ENCODE measurements at places on chromosomes 13 and 19.

DNA sequence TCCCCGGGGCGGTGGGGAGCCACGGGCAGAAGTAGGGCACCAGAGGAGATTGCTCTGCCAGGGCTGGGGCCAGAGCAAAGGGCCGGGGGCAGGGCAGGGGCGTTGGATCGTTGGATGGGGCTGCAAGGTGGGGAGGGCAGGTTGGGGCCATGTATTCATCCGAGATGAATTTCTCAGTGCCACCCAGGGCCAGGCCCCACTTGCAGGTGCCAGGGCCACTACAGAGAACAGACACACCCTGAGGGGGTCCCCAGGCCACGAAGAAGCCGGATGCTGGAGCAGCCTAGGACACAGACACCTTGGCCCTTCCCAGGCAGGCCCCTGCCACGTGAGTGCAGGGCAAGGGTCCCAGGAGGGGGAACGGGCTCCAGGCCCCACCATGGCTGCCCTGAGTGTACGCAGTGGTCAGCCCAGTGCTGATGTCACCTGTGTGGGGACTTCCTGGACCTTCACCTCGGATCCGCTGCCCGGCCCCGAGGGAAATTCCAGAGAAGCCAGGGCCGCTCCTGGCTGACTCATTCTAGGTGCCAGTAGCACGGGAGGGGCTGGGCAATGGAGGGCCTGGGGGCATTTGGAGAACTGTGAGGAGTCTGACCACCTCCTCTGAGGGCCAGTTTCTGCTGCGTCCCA lies 9.6 kb upstream of the SBNO2 start:
- DNase-seq = no peak

- DNase-seq = no peak
These were observed 1334.1 kb downstream of the EFNB2 start for GRCh38 chr13:105201351-105201750.

DNA sequence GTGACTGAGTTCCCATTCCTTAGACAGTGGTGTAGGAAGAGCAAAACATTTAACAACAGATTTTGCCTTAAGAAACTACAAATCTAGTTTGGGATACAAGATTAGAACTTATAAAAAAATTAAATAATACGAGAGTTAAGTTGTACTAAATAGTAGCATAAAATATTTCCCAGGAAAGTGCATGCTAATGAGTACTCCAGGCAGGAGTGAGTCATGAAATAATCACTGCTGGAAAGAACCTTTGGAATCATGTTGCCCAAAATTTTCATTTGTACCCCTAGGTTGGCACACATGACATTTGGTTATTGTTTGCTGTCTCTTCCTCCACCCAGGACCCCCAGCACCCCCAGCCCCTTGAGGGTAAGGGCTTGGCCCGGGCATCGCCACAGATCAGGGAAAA lies 26.3 kb upstream of the KL start:
- DNase-seq = no peak

DNA sequence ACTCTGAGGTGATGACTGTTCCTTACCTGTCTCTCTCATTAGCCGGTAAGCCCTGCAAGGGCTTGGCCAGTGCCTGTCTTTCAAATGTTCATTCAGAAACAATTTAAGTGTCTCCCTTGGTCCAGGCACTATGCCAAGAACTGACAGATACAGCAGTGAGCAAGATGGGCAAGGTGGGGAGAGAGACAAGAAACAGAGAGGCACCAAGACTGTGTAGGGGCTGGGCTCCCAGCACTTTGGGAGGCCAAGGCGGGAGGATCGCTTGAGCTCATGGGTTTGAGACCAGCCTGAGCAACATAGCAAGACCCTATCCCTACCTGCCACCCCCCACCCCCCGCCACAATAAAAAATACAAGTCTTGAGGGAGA lies 1.3 kb upstream of the CCNE1 start:
- DNase-seq = no peak

DNA sequence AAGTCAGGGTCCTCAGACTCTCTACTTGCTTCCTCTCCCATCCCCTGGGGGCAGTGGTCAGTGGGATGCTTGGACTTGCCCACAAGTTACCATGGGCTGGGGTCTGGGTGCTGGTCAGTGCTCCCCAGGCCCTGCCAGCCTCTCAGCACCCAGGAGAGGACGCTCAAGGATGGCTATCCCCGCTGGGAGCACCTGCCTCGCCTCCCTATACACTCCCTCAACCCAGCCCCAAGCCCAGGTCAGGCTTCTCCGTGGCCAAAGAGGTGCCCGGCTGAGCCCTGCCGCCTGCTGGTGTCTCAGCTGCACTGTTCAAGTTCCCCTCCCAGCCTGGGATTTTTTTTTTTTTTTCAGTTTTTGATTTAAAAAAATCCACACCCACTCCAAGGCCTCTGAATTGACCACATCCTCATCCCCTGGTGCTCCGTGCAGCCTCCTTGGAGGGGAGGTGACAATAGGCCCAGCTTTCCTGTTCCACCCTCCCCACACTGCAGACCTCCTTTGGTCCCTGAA lies 10.8 kb downstream of the F2RL3 start:
- no peak for DNase-seq

DNA sequence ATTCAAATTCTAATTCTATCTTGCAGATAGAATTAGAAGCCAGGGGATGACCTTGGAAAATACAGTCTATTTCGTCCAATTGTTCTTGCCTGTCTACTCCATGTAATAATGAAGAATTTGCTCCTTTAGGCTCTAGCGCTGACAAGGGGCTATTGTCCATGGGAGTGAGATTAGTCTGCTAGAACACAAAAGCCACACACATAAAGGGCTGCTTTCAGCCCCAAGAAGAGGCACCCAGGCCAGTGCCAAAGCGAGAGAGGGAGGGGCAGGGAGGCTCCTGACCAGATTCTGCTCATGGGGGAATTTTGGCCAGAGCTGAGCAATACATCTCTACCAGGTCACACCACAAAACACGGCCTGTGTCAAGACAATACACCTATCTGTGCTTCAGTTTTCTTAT lies 1306.9 kb downstream of the UQCRFS1 start:
- DNase-seq = no peak

GRCh38 chr13:68292601-68293000 lies 1062.5 kb upstream of the PCDH9 start:
- no peak for DNase-seq

DNA sequence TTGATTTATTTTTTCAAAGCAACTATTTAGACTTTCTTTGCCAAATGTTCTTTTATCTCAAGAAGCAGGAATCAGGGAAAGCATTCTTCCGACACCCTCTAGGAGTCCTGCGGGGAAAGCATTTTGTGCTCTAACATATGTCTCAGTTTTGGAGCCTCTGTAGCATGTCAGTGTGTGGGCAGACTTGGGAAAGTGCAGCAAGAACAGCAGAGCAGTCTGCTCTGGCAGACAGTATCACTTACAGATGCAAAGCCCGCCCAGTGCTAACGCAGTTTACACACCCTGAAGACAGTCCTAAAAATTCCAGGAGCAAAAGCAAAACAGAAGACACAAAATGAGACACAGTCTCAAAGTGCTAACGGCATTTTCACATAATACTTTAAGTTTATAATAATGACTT lies 393.5 kb downstream of the KLF12 start:
- no peak for DNase-seq

GRCh38 chr19:32303193-32303592 lies 42.2 kb upstream of the ZNF507 start:
- DNase-seq = no peak

DNA sequence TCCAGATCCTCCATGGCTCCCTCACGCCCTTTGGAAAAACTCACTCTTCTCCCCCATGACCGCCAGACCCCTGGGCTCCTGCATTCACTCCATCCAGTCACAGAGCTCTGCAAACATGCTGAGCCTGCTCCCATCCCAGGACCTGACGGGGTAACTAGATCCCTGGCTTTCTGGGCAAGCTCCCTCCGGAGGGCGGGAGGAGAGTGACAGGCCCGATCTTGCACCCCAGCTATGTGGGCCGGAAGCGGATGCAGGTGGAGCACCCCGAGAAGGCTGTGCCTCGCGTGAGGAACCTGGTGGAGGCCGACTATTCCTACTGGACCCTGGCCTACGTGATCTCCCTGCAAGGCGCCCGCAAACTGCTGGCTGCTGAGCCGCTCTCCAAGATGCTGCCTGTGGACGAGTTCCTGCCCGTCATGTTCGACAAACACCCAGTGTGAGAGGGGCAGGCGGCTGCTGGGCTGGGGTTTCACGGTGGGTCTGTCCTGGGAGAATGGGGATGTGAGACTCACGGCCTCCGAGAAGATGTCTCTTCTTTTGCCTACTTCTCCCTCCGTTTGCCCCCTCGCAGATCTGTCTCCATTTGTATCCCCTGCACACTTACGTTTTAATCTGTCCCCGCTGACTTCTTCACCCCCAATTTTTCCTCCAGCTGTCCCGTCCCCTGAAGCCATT lies 25.2 kb downstream of the COLGALT1 start:
- no peak for DNase-seq

DNA sequence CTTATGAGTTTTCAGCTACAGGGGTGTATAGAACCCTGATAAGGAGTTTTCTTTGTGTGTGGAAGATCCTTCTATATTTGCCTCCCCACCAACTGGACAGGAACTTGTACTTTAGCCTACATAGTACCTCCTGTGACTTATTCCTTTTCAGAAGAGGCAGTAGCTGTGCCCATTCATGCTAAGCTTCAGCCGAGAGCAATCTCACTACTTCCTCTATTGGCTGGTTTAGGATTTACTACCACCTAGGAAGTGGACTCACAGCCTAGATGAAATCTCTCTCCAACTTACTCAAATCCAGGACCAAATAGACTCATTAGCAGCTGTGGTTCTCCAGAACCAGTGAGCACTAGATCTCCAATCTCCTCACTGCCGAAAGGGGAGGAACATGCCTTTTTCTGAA lies 2.3 kb upstream of the REX1BD start:
- DNase-seq = no peak

DNA sequence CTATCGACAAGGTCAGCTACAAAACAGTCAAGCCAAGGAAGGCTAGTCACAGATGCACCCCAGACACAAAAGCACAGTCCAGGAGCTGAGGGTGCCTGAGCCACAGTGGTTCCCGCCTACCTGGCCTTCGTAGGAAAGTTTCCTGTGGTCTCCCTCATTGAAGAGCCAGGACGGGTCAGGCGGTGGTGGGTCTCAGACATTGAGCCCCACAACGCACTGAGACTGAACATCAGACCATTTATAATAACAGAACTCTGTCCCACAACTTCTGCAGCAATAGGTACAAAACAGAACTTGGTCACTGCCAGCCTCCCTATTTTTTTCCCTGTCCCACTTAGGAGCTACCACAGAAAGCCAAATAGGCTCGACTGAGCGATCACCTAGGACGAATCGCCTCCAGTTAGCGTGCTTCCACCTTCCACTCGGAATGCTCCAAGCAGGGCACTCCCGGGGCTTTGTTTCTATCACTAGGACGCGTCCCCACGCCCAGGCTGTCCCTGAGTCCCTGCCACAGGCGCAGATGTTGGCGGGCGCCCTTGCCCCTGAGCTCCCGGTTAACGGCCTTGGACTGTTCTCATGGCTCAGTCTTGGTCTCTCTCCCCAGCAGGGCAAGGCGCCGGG lies 640 bp upstream of the ZNF544 start:
- no peak for DNase-seq

DNA sequence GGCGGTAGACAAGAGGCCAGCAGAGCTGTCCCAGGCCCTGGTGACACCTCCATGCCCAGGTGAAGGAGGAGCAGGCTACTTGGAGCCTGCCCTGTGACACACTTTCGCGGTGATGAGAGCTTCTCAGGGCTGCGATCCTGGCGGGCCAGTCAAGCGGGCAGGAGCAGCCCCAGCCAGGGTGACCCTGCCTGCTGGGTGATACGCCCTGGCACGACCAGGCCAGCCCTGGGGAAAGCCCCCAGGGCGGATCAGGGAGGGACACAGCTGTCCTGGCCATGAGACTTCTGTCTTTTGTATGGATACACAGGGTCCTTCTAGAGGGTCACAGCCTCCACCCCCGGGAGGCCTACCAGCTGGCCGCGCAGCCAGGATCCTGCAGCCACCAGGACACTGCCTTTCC lies 13.1 kb downstream of the DNM2 start:
- DNase-seq = no peak

GRCh38 chr13:51731759-51732158 lies 72.2 kb downstream of the DHRS12 start:
- DNase-seq = no peak

DNA sequence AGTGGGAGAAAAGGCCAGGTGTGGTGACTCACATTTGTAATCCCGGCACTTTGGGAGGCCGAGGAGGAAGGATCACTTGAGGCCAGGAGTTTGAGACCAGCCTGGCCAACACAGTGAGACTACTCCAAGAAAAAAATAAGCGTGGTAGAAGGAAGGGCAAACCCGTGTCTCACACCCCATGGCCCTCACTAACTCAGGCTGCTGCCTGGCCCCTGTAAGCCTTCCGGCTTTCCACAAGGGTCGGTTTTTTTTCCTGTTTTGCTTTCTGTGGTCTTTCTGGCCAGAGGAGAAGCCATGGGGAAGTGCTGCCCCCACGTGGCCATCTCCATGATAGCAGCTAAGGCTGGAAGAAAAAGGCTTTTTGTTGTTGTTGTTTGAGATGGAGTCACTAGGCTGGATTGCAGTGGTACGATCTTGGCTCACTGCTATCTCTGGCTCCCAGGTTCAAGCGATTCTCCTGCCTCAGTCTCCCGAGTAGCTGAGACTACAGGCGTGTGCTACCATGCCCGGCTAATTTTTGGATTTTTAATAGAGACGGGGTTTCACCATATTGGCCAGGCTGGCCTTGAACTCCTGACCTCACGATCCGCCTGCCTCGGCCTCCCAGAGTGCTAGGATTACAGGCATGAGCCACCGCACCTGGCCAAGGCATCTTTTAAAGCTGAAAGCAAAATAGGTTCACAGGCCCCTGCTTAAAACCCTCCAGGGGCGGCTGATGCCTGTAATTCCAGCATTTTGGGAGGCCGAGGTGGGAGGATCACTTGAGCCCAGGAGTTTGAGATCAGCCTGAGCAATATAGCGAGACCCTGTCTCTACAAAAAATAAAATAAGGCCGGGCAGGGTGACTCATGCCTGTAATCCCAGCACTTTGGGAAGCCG lies 7.5 kb upstream of the ARHGEF18 start:
- peak; percentile 89 for DNase-seq

- no peak for DNase-seq
These were observed 2.3 kb upstream of the PROZ start for GRCh38 chr13:113155982-113156655.

DNA sequence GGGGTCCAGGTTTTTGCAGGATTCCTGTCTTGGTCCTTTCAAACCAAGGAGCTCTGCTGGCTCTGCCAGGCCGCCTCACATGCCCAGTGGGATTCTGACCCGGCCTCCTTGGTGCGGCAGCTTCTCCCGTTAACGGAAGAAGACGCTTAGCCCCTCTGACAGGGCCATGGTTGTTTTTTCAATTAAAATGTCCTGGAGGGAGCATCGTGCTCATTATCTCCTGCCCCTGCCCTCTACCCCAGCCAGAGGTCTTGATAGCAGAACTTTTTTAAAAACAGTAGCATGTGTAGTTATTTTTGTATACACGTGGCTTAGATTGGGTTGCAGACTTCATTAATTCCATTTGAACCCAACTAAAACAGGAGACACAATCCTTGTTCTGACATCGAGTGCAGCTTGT lies 11.5 kb upstream of the RPS15 start:
- DNase-seq = no peak

GRCh38 chr13:99962242-99962641 lies 9.3 kb downstream of the ZIC5 start:
- no peak for DNase-seq

GRCh38 chr19:41641879-41642485 lies 15.1 kb upstream of the CEACAM4 start:
- peak; percentile 79 for DNase-seq
